ENCODE measurements at places on chromosomes 6 and 20. TPM values are rescaled to one million over a fixed set of nuclear protein-coding genes. Genes with fewer than 3 reads are reported as not detected.

DNA sequence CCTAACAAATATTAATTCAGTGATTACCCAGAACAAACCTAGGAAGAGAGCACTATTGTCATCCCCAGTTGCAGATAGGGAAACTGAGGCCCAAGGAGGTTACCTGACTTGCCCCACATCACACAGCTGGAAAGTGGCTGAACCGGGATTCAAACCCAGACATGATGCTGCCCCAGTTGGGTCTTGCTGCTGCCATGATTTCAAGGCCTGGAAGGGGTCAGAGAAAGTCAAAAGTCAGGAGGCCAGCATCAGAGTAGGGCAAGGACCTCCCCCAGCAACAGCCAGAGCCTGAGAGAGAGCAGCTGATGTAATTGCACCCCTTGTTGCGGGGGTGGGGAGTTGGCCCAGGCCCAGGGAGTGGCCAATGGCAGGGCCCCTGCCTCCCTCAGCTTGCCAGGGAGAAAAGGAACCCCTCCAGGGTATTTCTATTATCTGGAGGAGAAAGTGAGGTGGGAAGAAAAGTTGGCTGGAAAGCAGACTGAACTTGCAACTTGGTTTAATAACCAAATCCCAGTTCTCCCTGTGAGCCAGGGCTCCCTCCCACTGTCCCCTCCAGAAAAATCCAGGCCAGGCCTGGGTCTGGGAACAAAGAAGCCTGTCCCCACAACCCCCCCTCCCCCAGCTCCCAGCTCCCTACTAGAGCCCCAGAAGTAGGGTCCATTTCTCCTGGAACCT is 83.6 kb downstream of the MRPL14 start:
- peak; percentile 77 for DNase-seq

- no peak for DNase-seq
Observed at GRCh38 chr20:36206068-36206467, 30.2 kb upstream of the AAR2 start.

- DNase-seq, result peak; percentile 7
Observed at GRCh38 chr6:32622545-32623401, 14.4 kb upstream of the HLA-DQA1 start.

GRCh38 chr6:104799134-104799657 is 60.5 kb downstream of the HACE1 start:
- no peak for DNase-seq

- DNase-seq, result no peak
Observed at GRCh38 chr6:118553132-118553531, 5.0 kb downstream of the PLN start.

GRCh38 chr20:21096321-21097043 is 9.7 kb downstream of the LINC00237 start:
- DNase-seq, result peak; percentile 43

DNA sequence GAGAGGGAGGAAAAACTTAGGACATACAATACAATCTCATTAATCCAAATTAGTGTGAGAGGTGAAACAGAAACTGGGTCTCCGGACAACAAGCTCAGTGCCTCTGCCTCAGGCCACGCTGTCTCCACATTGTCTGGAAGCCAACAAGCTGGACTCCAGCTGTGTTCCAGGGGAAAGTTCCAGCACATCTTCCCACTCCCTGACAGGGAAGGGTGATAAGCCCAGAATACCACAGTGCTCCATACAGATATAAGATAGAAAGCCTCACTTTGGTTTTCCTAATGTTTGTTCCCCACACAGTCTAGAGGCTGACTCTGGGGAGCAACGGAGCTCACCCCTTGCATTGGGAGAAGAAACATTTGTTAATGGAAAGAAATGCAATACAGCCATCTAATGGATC is 117.1 kb upstream of the SPTLC3 start:
- DNase-seq, result no peak

GRCh38 chr6:170114956-170115855 is 175.7 kb downstream of the DLL1 start:
- DNase-seq, result peak; percentile 60

DNA sequence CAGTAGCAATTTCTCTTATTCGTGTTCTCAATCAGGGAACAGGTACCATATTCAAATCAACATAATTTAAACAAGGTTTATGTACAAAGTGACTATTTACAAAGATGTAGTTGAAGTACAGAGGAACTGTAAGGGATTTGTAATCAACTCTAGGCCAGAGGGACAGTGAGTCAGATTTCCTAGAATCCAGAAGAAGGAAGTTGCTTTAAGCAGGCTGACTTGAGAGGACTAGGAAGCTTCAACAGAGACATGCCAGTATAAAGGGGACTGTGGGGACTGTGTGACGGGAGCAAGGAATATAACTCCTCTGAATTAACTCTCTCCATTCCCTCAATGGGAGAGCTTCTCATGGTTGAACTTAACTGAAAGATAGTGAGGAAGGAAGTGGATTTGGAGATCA is 427.4 kb upstream of the JAG1 start:
- DNase-seq, result no peak

APCDD1L gene
- total RNA-seq, result 2.6 TPM

CDK19 gene
- 5.2 TPM for total RNA-seq

SMPDL3A gene
- total RNA-seq, result 1.8 TPM

GJA10 gene
- not detected for total RNA-seq

BAG2 gene
- 11.9 TPM for total RNA-seq

All from H7 (cell line).